Naive thymus-derived CD4-positive, alpha-beta T cell (primary cell): ENCODE measurements at places on chromosomes 3 and 15. TPM values are rescaled to one million over a fixed set of nuclear protein-coding genes. Genes with fewer than 3 reads are reported as not detected.

The GOLIM4 gene
- total RNA-seq, result 1.0 TPM

The ZDHHC23 gene
- total RNA-seq, result 2.8 TPM

DNA sequence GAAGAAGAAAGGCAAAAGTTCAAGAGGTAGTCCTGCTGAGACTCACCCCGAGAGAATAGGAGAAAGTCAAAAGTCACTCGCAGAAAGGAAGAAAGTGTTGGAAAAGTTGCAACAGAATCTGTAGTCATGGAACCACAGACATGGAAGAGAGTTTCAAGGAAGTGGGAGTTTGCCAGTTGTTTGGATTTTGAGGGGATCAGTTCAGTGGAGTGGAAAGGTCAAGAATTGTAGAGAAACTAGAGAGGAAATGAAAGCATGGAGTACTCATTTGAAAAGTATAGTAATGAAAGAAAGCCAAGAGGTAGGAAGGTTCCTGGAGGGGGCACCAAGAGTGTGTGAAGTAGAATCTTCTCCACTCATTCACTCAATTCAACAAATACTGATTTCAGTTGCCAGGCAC is 34.7 kb downstream of the SPTSSB start:
- DNase-seq, result no peak
- no peaks in the 10 kb centered on the region for H3K4me1 ChIP-seq
- no peaks in the 10 kb centered on the region for H3K36me3 ChIP-seq
- no peak overlapping the region for H3K27ac ChIP-seq
- H3K4me3 ChIP-seq, result no peak overlapping the region

DNA sequence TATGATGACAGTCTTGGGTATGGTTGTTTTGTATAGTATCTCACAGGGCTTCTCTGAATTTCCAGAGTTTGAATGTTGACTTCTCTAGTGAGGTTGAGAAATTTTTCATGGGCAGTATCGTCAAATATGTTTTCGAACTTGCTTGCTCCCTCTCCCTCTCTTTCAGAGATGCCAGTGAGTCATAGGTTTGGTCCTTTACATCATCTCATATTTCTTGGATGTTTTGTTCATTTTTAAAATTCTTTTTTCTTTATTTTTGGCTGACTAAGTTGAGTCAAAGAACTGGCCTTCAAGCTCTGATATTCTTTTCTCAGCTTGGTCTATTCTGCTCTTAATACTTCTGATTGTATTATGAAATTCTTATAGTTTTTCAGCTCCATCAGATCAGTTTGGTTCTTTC is 282.3 kb upstream of the NECTIN3 start:
- H3K27me3 ChIP-seq, result no peaks in the 10 kb centered on the region
- H3K4me1 ChIP-seq, result no peaks in the 10 kb centered on the region
- no peak overlapping the region for H3K27ac ChIP-seq
- no peaks in the 10 kb centered on the region for H3K36me3 ChIP-seq
- no peak for DNase-seq

- H3K36me3 ChIP-seq, result no peaks in the 10 kb centered on the region
- H3K4me1 ChIP-seq, result no peaks in the 10 kb centered on the region
- H3K4me3 ChIP-seq, result no peak overlapping the region
- H3K27me3 ChIP-seq, result no peaks in the 10 kb centered on the region
- no peak for DNase-seq
Observed at GRCh38 chr3:42667096-42667522, 13.6 kb downstream of the ZBTB47 start.

DNA sequence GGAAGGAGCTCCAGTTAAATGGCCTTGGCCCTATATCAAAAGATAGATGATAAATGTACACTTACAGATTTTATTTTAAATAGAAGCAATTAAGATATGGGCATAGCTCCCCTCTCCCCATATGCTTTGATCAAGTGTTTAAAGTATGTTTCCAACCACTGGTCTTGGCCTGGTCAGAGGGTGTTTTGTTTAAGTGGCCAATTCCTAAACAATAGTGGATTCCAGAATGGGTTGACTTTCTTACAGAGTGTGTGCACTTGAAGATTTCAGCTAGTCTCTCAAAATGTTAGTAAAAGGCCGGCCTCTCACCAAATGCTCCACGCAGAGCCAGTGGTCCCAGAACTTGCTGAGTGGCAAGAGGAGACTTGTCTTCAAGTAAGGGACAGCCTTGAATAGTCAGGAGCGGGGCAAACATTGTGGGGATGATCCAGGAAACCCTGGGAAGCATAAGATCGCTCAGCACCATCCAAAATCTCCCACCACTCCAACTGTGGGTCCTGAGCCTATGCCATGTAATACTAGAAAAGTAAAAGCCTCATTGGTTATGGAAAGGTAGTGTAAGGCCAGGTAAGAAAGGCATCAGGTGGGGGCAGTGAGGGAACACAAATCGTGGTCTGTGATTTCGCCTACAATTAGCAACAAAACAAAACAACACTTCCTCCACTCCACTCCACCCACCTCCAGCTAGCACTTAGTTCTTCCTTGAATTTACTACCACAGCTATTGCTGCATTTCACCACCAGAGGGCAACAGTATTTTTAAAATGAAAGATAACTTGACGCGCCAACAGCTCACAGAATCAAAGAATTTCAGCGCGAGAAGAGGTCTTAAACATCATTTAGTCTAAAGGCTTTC is 4.8 kb downstream of the RARRES1 start:
- peaks cover 10% of the 10 kb centered on the region for H3K4me1 ChIP-seq
- H3K27ac ChIP-seq, result no peak overlapping the region

GRCh38 chr15:36887214-36887961 is 213.0 kb downstream of the MEIS2 start:
- peaks cover 7% of the 10 kb centered on the region for H3K27me3 ChIP-seq
- H3K36me3 ChIP-seq, result no peaks in the 10 kb centered on the region
- H3K4me3 ChIP-seq, result no peak overlapping the region
- no peak overlapping the region for H3K27ac ChIP-seq
- no peaks in the 10 kb centered on the region for H3K4me1 ChIP-seq
